Eye (tissue), 1 donor: ENCODE measurements at places on chromosomes 16 and 17.

DNA sequence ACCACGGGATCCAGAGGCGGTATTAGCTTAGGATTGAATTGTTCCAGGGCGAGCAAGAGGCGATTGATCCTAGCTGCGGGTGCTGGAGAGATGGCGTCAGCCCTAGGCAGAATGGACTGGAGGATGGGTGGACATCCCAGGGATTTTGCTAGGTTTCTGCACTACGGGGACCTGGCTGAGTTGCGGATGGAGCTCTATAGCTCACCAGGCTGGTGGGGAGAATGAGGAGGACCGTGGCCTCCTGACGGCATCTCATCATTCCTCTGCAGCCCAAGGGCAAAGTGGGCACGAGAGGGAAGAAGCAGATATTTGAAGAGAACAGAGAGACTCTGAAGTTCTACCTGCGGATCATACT is 614 bp downstream of the TMEM208 start:
- DNase-seq, result no peak

DNA sequence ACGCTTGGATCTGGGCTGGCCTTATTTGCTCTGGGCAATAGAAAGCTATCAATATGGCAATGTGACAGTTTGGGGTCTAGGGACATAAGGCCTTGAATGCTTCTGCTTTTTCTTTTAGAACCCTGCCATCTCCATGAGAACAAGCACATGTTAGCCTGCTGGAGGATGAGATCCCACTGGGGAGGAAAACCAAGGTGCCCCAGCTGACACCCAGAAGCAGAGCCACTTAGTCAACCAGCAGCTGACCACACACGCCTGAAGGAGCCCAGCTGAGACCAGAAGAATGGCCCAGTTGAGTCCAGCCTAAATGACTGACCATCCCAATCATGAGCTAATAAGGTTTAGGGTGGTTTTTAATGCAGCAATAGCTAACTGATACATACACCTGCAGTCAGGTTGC is 171.2 kb downstream of the AHSP start:
- no peak for DNase-seq

GRCh38 chr17:60139438-60140285 is 10.1 kb upstream of the CA4 start:
- DNase-seq, result peak; percentile 89

- DNase-seq, result peak; percentile 45
Measured at GRCh38 chr17:51258756-51259563, 889 bp downstream of the MBTD1 start.

DNA sequence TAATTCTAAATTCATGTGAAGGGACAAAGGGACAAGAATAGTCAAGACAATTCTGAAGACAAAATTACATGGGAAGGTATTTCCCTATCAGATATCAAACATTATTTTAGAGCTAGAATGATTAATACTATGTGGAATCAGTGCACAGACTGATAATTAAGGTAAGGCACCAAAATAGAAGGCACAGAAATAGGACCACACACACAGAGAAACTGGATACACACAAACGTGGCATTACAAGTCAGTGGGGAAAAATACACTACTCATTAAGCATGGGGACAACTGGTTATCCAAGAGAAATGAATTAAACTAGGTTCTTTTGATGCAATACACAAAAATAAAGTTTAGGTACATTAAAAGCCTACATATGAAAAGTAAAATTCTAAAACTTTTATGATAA is 132.8 kb upstream of the NETO2 start:
- DNase-seq, result no peak

GRCh38 chr17:35407531-35407930 is 24.8 kb downstream of the SLFN12 start:
- DNase-seq, result no peak

DNA sequence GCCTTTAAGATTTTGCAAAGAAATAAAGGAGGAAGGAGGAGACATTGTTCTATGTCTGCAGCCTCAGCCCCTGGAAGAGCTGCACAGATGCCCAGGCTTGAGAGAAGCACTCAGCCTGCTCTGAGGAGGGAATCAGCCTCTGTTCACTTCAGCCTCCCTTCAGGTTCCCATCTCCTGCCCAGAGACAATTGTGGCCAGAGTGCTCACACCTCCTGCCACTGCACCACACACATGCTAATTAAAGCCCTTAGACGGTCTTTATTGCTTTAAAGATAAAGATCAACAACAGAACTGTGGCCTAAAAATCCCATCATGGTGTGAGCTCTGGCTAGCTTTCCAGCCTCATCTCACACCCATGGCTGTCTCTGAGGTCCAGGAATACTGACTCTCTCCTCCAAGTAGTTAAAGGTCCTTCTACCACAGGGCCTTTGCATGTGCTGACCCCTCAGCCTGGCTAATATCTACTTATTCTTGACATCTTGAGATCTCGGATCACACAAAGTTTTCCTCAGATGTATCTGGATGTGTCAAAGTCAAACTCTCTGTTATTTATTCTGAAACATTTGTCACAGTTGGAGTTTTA is 33.8 kb downstream of the CHD9NB start:
- DNase-seq, result no peak

DNA sequence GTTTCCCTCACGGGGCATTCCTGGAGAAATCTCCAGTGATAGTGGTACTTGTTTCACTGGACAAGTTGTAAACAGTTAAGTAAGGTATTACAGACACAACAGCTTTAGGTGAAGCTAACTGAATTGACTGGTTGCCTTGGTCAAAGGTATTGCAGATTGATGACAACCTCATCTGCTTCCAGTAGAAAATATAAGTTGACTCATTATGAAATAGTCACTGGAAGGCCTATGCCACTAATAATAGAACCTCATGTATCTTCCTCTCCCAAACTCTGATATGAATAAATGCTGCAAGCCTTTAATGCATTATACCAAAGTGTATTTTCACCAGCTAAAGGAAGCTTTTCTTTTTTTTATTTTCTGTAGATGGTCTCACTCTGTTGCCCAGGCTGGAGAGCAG is 44.8 kb downstream of the GLG1 start:
- no peak for DNase-seq

DNA sequence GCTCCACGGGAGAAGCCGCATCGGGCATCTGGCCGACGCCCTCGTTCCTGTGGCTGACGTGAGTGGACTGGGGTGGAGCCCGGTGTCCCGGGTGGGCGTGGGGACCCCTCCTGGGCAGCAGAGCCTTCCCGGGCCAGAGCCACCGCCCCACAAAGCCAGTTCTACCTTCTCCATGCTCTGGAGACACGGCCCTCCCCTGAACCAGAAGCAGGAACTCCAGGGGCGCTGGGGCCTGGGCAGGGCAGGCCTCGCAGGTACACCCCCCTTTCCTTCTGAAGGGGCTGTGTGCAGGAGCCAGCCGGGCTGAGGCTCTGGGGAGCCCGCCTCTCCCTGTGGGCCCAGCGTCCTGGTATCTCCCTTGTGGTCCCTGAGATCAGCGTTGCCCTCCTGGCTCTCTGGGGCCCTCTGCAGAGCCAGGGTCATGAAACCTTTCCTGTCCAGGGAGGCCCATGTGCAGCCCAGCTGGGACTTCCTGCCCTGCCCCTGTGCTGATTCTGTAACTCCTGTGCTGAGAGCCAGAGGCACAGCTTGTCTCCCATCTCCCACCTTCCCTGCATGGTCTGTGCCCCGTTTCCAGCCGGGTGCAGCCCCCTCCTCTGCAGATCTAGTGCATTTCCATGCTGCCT is 6.5 kb downstream of the PIGQ start:
- DNase-seq, result no peak

DNA sequence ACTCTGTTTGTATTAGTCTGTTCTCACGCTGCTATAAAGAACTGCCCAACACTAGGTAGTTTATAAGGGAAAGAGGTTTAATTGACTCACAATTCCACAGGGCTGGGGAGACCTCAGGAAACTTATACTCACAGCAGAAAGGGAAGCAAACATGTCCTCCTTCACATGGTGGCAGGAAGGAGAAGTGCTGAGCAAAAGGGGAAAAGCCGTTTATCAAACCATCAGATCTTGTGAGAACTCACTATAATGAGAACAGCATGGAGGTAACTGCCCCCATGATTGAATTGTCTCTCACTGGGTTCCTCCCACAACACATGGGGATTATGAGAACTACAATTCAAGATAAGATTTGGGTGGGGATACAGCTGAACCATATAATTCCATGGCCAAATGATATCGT is 30.9 kb downstream of the ABCC1 start:
- no peak for DNase-seq

GRCh38 chr17:83071966-83072562 is 7.3 kb upstream of the METRNL start:
- no peak for DNase-seq

DNA sequence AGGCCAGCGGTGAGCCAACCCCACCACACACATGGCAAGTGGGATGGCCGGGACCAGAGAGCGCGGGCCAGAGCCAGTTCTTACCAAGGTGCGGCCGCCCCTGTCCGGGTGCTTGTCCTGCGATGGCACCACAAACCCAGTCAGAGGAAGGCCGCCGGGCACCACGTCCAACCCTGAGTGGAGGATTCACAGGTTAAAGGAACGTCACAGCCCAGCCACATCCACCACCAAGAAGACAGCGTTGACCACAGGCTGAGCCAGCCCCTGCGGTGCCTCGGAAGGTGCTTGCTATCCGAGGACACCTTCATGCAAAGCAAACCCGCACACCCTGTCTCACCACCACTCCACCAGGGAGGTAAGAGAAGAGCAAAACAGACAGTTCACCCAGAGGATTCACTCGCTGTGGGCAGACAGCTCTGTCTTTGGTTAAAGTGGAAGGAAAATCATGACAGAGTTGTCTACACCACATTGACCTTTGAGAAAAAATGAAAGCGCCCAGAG is 15.8 kb downstream of the SLX4 start:
- DNase-seq, result no peak

DNA sequence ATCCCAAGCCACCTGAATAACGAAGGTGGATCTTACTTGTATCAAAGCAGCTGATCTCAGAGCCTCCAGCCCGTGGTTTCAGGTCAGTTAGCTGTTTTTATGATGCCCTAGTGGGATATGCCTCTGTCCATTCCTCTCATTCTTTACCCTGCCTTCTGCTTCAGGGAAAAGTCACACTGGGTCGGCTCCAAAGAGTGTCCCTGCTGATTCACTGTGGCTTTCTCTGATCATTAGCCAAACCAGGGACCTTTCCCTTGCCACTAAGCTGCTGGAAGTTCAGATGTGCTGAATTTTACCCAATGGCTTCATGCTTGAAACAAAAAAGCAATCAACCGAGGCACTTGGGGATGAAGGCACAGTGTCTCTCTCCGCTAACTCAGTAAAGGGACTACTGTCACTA is 170.2 kb upstream of the SALL1 start:
- DNase-seq, result no peak

- no peak for DNase-seq
Measured at GRCh38 chr16:82694239-82694874, 67.6 kb downstream of the CDH13 start.

- DNase-seq, result no peak
Measured at GRCh38 chr16:54628796-54629625, 301.7 kb upstream of the IRX5 start.

DNA sequence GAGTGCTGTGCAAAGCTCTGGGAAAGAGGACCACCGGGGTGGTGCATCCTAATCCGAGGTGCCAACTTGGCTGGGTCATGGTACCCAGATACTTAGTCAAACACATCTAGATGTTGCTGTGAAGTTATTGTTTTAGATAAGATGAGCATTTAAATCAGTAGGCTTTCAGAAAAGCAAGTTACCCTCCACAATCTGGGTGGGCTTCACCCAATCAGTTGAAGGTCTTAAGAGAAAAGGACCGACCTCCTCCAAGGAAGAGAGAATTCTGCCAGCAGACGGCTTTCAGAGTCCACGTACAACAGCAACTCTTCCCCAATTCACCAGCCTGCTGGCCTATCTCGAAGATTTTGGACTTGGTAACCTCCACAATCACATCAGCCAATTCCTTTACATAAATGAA is 338.1 kb downstream of the C16orf95 start:
- DNase-seq, result no peak

DNA sequence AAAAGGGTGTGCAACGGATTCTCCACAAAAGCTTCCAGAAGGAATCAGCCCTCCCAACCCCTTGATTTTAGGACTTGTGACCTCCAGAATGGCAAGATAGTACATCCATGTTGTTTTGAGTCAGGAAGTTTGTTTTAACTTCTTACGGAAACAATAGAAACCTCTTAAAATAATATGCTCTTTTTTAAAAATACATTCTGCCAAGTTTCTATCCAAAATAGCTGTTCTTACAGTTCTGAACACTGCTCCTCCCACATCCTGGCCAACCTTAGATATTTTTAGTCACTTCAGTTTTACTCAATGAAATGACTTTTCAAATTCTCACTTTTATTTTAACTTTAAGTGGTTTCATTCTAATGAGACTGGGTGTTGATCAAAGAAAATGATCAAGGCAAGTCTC is 156.4 kb downstream of the ZNF18 start:
- no peak for DNase-seq

DNA sequence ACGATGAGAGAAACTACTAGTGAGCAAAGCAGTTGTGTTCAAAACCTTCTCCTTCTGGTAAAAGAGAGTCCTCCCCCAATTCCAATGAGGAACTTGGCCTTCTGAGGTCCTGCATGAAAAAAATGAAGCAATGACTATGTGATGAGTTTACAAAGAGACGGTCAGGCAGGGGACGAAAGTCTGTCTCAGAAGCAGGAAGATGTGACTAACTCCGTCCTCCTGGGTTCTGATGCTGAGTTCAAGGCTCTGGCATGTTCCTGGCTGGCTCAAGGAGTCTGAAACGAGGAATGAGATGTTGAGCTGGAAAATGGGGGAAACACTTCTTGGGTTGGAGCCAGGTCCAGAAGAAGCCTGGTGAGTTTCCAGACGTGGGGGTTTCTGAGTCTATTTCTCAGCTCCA is 129.6 kb downstream of the CPPED1 start:
- DNase-seq, result no peak

GRCh38 chr16:53091466-53092211 is 36.8 kb downstream of the CHD9 start:
- DNase-seq, result peak; percentile 85

DNA sequence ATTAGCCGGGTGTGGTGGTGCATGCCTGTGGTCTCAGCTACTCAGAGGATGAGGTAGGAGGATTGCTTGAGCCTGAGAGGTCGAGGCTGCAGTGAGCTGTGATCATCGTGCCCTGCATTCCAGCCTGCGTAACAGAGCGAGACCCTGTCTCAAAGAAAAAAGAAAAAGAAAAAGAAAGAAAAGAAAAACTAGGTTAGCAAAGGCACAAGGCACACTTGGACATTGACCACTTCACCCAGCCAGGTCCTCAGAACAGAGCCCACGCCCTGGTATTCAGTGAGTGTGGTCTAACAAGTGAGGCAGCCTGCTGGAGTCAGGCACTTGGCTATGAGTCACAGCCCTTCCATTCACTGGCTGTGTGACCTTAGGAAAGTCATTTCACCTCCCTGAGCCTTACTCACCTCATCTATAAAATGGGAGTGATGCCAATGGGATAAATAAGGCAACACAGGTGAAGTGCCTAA is 10.4 kb downstream of the MILR1 start:
- no peak for DNase-seq

GRCh38 chr17:48995974-48996721 is 1.0 kb upstream of the IGF2BP1 start:
- DNase-seq, result peak; percentile 96

GRCh38 chr17:51909971-51910370 is 248.5 kb downstream of the CA10 start:
- no peak for DNase-seq
